ENCODE measurements at places on chromosomes 16 and 17.

DNA sequence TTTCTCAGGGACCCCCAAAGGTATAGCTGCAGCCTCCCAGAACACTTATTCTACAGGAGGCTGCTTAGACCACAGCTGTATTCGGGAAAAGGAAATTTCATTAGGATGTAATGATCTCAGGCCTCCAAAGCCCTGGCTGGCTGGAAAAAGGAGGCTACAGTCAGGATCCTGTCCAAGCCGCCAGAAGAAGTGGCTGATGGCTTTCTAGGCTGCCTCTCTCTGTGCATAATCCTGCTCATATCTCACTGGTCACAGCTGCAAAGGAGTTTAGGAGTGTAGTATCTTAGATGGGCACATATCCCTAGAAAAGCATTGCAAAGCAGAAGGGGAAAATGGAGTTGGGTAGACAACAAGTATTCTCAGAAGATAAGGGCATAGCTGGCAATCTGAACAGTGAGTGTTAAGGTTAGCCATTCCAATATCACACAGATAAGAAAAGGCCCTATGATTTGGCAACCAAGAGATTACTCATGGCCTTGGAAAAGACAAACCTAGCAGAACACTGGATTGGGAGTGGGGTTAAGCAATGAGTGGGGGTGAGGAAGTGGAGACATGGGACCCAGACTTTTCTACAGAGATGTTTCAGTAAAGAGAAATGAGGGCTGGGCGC, 26.0 kb upstream of the PRKCA start:
- DNase-seq, result peak; percentile 38

- no peak for DNase-seq
Measured at GRCh38 chr17:13885550-13885949, 183.8 kb upstream of the COX10 start.

- no peak for DNase-seq
Measured at GRCh38 chr17:76685846-76686245, 24.9 kb downstream of the MXRA7 start.

- no peak for DNase-seq
Measured at GRCh38 chr17:27473190-27473747, 17.0 kb downstream of the KSR1 start.

DNA sequence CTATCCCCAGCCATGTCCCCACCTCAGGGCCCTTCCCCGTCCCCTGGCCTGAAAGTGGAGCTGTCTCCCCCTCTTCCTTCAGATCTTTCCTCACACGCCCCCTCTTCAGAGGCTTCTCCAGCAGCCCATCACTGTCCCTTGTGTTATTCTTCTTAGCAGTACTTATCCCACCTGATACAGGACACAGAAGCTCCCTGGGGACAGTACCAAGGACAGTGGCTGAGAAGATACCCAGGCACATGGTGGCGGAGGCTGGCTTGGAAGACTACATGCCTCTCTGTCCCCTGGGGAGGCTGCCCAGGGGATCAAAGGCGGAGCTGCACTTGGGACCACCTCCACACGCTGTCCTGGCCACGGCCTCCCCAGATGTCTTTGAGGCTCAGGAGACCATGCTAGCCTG, 23.9 kb downstream of the HSD11B2 start:
- no peak for DNase-seq

GRCh38 chr17:80491478-80492342, 15.3 kb upstream of the NPTX1 start:
- no peak for DNase-seq

GRCh38 chr17:17151962-17152361, 54.2 kb downstream of the PLD6 start:
- DNase-seq, result peak; percentile 91

- peak; percentile 17 for DNase-seq
Measured at GRCh38 chr17:39064819-39065218, 86.6 kb downstream of the PLXDC1 start.
